RPMI7951 (cell line): ENCODE measurements at places on chromosomes 7 and 10. TPM values are rescaled to one million over a fixed set of nuclear protein-coding genes. Genes with fewer than 3 reads are reported as not detected.
A peak's percentile ranks its signal among the peaks of the same experiment; 100 is the strongest.

Gene OR2A5
- total RNA-seq, result not detected in 2 replicates

- DNase-seq, result no peak
These were observed 65.0 kb downstream of the ZEB1 start for GRCh38 chr10:31383810-31384588.

Gene PDZD8
- 8.5 and 11.9 TPM in 2 replicates for total RNA-seq

GRCh38 chr7:101087334-101088068 is 2.2 kb downstream of the TRIM56 start:
- no peak for DNase-seq

Gene DRGX
- total RNA-seq, result not detected in 2 replicates

- DNase-seq, result no peak
These were observed 29.1 kb downstream of the CELF2 start for GRCh38 chr10:11046776-11047160.

DNA sequence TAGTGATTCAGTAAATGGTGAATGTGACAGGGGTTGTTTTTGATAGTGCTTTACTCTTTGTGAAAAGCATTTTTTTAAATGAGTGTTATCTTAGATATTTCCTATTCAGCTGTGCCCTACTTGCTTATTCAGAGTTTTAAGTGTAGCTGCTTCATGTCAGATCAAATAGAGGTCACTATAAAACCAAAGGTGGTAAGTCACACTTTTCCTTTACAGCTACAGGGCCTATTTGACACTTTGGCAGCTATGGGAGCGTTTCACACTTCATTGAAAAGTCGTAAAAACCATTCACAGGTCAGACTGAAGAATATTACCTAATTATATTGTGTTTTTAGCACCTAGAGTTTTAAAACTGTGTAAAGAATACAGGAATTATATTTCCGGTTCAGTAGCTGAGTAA is 67.3 kb downstream of the ANKIB1 start:
- DNase-seq, result no peak

Gene HGF
- total RNA-seq, result under 0.01 and 0.39 TPM in 2 replicates

DNA sequence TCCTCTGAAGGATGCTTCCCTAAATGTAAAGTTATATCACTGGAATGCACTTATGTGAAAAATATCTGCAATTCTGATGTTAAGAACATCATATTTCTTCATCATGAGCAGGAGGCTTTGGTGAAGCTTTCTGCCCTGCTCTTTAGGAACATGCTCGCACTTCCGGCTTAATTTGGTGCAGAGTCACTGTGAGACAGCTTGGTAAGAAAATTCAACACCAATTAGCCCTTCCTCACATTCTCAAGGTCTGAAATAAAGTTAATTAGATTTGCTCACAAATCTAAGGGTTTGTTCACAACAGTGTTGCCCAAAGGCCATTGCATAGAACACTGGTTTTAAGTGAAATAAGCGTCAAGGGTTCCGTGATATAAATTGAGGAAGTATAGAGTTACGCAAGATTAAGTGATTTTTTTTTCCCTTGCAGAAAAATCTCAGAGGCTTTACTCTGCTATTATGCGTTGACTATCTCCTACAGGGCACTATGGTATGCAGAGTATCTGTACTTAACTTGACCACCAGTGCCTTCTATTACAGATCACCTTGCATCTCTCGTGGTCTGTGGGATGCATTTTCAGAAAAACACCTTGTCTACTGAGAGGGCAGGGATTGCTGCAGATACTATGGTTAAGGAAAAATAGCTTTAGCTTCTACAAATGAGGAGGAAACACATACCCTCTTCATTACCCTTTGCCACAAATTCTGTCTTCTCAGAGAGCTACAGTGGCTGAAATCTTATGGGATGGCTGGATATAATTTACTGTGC is 953.9 kb downstream of the TYW1 start:
- DNase-seq, result no peak

- no peak for DNase-seq
These were observed 2.5 kb upstream of the MICALL2 start for GRCh38 chr7:1461646-1462375.

Gene VSTM4
- total RNA-seq, result under 0.01 and 0.12 TPM in 2 replicates

DNA sequence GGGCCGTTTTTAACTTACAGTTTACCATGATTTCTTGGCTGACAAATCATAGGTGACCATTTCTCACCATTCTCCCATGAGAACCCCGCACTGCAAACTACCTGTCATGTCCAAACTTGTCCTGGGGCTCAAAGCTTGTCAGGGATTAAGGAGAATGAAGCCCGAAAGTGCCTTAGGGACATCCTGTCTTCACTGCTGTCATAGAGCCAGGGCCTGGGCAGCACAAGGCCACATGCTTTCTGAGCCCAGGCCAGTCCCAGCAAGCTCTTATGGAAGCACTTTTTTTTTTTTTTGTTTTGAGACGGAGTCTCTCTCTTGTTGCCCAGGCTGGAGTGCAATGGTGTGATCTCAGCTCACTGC is 33.9 kb downstream of the CCM2 start:
- peak; percentile 34 for DNase-seq

Gene MMP21
- total RNA-seq, result not detected in 2 replicates

GRCh38 chr10:133262696-133263095 is 14.0 kb downstream of the ADAM8 start:
- DNase-seq, result no peak

Gene NPFFR1
- total RNA-seq, result not detected in 2 replicates

Gene C10orf105
- total RNA-seq, result 0.10 and 0.12 TPM in 2 replicates

DNA sequence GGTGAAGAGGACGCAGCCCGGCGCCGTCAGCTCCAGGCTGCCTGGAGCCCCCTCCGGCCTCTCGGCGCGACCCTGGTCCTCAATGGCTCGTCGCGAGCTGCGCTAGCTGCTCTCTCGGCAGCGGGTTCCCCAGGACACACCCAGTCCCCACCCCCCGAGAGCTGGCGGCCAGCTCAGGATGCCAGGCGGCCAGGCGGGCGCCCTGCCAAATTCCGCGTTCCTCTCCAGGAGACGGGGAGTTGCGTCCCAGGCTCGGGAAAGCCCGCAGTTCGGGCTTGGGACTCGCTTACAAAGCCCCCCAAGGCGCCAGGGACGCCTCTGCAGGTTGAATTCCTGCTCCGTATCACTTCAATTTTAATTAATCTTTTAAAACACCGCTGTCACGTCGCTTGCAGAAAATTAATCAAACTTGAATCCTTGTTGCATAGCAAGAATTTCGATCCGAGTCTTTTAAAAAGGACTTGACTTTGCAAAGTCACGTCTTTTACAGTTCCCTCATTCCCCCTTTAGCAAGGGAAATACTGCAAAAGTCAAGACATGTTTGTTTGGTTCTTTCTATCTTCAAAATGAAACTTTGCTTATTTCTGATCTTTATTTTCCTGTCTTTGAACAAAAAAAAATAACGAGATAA is 28.2 kb downstream of the SKIDA1 start:
- peak; percentile 93 for DNase-seq

Gene RET
- total RNA-seq, result under 0.01 and 0.10 TPM in 2 replicates

Gene AGR3
- total RNA-seq, result not detected in 2 replicates

GRCh38 chr10:35735412-35735811 is 93.3 kb upstream of the FZD8 start:
- DNase-seq, result peak; percentile 48

DNA sequence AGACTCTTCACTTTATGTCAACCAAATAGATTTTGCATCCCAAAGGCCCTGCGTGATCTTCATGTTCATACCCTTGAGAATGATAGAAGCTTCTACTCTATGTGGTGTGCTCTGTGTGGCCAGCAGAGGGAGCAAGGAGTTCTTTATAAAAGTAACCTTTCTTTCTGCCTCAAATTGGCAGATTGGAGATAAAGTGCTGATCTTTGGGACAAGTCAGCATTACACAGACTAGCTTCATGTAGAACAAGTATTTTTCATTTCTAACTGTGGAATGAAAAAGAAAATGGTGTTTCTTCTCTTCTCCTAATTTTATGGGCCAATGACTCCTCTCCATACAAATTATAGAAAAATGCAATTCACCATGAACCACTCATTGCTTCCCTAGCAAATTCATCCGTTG is 1214.1 kb downstream of the SORCS1 start:
- peak; percentile 27 for DNase-seq

DNA sequence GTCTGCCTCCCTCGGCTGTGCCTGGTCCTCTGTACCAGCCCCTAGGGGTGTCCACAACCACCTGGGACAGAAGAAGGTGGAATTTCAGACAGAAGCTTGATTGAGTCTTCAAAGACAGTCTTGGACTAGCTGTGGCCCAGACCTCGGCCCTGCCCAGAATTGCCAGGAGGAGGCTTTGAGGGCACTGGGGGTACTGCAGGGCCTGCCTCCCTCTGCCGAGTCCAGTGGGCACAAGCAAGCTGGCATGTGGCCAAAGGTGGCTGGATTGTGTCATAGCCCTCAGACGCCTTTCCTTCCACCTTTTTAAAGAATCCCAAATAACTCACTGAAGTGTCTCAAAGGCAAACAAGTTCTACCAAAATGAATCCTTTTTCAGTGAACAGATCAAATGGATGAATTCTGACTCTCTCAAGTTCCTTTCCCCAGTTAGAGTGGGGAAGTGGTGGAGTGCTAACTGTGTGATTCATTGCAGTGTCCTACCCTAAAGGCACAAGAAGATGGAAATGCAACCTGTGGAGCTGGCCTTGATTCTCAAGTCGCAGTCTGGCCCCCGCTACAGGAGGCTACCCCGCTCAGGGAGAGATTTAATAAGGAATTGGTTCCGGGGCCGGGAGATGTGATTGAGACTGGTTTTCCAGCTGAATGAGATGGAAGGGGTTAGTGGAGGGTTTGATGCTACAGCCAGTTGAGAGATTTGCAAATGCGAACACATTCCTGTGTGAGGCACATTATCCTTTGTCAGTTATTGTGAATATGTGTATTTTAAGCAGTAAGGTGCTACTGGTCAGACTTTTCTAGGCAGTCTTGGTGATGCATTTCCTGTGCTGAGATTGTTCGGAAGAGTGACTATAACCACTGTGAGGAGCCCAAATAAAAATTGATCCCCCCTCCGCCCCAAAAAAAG is 28.8 kb upstream of the SLC26A4 start:
- DNase-seq, result peak; percentile 35
